ENCODE measurements at places on chromosomes 13 and 19. TPM values are rescaled to one million over a fixed set of nuclear protein-coding genes. Genes with fewer than 3 reads are reported as not detected.
A peak's percentile ranks its signal among the peaks of the same experiment; 100 is the strongest.

The FCGBP gene
- 22.9 TPM for total RNA-seq

The ZNF460 gene
- 92.4 TPM for total RNA-seq

The KATNAL1 gene
- total RNA-seq = 21.9 TPM

The ZNF471 gene
- 5.9 TPM for total RNA-seq

DNA sequence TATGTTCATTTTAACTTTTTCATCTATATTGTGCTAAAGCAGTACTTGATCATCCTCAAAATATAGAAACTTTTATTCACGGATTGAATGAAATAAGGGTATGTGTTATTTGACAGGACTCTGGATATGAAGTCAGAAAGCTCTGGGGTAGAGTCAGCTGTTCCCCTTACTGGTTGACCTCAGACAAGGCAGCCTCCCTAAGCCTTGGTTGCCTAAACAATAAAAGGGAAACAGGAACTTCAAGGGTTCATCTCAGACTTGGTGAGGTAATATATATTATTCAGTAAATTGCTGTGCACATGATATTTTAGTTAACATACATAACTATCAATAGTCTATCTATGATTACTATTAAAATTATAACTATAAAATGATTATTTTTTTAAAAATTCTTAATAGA is 13.6 kb downstream of the POLR1D start:
- no peak for DNase-seq

DNA sequence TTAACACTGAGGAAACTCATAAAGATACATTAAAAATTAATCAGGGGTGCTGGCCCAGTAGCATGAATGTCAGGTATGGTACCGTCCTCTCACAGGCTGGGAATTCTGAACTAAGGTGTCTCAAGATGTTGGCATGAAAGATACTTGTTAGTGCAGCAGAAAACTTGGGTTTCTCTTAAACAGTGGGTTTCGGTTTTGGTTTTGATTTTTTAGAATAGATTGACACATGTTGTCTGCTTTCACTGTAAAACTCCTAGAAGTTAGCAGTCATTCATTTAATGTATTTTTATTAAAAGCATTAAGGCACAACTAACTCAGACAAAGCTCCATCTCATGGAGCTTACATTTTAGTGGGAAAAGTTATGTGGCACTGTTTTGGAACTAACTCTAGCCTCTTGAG is 3.5 kb upstream of the OBI1 start:
- no peak for DNase-seq

- no peak for DNase-seq
Measured at GRCh38 chr13:86569119-86569518, 769.9 kb upstream of the SLITRK6 start.

GRCh38 chr19:48513289-48514122 is 1.9 kb upstream of the LMTK3 start:
- DNase-seq = peak; percentile 78

- no peak for DNase-seq
Measured at GRCh38 chr13:110236831-110237261, 70.1 kb downstream of the COL4A1 start.

DNA sequence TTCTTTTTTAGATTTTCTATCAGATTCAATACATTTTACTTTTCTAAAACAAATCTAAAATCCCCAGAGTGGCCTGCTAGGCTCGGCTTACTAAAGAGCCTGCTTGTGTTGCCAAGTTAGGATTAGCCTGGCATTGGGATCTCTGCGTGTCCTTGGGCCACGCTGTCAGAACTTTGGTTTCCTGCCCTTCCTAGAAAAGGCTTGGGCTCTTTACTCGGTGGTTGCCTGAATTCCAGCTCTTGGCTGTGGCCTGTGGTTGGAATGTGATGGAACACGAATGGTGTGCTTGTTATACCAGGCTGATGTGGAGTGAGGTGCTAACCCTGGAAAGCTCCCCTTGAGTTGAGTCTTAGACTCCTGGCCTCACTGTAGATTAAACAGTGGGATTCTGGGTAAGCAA is 8.5 kb downstream of the SPATA13 start:
- DNase-seq = no peak

GRCh38 chr19:39413272-39413910 is 922 bp downstream of the PLEKHG2 start:
- DNase-seq = peak; percentile 62

DNA sequence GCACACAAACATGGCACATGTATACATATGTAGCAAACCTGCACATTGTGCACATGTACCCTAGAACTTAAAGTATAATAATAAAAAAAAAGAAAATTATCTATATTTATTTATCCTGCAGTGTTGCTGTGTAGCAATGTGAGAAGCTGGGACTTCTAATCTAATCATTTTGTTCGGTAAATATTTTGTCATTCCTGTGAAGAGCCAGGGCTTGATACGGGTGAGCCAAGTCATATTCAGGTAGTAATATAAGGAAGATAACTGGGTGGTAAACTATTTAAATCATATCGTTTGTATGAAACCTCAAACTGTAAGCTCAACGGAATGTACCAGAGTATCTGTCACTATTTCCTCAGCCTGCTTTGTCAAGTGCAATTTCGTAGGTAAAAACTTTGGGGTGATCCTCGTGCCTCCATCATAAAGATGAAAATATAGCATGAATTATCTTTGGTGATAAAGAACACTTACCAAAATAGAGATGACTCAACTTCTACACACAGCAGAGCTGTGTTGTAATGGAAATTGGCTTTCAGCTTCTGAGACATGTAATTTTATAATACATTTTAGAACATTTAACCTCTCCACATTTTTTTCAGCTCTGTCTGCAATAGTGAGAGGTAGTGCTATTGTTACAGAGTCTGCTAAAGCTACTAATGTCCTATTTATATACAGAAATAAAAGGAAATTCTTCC is 92.9 kb downstream of the PCDH9 start:
- DNase-seq = no peak

All from B cell (primary cell).